ENCODE measurements at places on chromosomes 4 and X.

DNA sequence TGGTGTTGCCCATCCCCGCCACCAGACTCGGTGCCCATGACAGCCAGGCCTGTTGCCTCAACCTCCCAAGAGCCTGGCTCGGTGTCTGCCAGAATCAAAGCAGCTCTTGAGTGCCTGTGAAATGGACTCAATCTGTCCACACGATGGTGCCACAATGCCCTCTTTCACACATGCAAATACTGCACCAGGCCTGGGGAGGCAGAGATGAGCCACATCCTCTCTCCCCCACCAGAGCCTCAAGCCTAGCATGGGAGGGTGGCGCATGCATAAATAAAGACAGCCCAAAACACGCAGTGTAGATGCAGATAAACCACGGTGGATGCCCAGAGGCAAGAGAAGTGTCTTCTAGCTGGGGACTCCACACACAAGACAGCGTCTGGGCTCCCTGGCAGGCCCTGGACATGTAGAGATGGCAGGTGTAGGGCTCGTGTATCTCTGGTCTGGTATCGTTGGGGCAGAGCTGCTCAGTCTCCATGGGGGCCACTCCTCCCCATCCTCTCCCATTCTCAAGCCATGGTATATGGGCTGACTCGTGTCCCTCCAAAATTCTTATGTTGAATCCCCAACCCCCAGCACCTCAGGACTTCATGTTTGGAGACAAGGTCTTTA is 65.6 kb downstream of the JAKMIP1 start:
- no peak for DNase-seq

DNA sequence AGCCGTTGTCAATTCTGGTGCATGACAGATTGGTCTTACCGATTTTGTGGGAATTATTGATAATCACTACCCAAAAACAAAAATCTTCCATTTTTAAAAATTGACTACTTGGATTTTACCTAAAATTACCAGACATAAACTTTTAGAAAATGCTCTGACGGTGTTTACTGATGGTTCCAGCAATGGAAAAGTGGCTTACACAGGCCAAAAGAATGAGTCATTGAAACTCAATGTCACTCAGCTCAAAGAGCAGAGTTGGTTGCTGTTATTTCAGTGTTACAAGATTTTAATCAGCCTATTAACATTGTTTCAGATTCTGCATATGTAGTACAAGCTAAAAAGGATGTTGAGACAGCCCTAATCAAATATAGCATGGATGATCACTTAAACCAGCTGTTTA is 23.0 kb upstream of the UGT2B17 start:
- no peak for DNase-seq

DNA sequence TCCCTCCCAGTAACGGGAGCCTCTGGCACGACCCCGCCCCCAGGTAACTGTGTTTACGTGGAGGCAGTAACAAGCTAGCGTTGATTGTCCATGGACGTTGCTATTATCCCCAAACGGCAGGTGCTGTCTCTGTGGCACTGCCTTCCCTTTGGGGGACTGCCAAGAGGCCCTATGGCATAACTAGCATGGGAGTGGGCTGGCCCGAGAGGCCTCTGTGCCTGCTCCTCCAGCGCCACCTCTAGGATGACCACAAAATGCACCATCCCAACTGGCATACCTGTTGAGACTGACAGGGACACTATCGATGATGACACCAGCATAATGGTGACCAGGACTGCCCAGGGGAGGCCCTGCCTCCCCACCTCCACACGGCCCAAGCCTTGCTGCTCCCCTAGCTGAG is 1.5 kb downstream of the SRPK3 start:
- DNase-seq: no peak

GRCh38 chr4:68651932-68652331 is 18.5 kb downstream of the UGT2B15 start:
- no peak for DNase-seq

DNA sequence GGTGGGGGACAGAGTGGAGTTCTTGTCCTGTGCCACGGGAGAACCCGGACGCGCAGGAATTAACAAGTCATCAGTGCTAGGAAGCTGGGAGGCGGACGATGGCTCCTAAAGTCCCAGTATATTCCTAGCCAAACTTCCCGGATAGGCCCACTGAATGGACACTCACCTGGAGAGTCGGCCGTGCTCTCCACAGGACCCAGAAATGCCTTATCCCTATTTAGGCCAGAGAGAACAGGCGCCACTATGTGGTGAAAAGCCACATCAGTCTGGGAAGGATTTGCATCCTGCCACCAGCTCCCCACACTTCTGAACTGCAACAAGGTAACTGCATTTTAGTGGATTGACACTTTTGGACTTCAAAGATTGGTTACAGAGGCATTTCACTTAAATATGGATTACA is 1.1 kb downstream of the CFAP299 start:
- peak; percentile 22 for DNase-seq

Measured in common myeloid progenitor, CD34-positive (primary cell).